ENCODE measurements at places on chromosomes 4 and X.
A peak's percentile ranks its signal among the peaks of the same experiment; 100 is the strongest.

DNA sequence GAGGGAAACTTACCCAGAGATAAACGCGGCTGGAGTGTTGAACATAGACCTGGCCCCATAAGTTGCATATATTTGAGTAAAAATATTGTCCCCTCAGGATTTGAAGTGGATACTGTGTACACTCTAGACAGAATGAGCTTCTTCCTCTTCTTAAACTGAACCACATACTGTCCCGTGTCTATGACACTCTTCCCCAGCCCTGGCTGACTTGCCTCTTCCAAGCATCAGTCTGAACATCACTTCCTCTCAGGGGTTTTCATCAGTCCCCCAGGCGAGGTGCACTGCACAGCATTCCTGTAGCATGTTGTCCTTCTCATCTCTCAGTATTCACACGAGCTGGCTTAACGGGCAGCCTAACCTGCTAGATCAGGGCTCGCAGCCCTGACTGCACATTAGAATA lies 80.5 kb upstream of the TMEM150C start:
- DNase-seq: no peak

- no peak for DNase-seq
Measured at GRCh38 chr4:84647312-84647884, 64.5 kb downstream of the CDS1 start.

- no peak for DNase-seq
Measured at GRCh38 chrX:137166591-137166990, 132.8 kb upstream of the GPR101 start.

- DNase-seq: no peak
Measured at GRCh38 chr4:6001680-6002491, 16.3 kb downstream of the C4orf50 start.

DNA sequence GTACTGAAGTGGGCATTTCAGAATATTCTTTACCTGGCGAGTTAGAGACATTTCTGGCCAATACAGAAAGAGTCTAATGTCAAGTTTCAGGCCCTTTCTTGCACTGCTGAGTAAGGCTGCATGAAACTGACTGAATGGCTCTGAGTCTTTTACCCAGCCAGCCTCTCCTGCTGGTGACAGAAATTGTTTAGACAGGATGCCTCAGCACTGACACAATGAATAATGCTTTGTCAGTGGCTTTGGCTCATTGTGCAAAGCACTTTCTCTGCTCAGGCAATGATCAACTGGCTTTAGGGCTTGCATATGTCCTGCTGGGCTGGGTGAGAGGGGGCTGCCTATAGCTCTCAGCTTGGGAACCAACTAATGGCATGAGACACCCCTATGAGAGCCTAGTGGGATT lies 45.5 kb downstream of the CLNK start:
- DNase-seq: no peak

DNA sequence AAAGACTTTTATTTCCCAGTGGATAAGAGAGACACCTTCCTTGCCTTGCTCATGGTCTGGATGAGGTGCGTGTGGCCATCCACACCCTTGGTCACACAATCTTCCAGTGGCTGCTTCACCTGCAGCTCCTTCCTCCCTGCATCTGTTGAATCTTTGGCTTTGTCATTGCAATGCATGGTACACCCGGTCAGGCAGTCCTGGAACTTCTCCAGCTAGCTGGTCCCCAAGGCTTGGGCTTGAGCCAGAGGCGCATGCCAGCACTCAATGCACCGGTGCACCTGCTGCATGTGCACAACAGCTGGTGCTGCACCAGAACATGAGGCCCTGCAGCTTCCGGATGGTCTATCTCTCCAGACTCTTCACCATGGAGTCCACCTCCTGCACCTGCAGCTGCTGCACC lies 31.7 kb downstream of the SCML1 start:
- DNase-seq: no peak

- no peak for DNase-seq
Measured at GRCh38 chr4:17773135-17773698, 8.2 kb downstream of the FAM184B start.

DNA sequence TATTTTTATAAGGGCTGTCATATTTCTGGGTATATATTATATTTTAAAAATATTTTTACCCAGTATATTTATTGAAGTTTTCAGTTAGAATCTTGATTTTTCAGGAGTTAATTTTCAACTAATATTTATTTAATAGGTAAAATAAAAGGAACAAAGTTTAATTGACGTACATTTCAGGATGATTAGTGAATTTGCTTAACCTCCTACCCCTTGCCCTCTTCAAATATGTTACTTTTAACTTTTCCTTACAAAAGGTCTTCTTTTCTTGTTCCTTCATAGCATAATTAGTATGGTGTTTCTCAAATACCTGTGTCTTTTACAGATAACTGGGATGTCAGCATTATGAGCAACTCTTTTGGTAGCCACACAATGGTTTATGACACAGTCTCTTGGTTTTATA lies 24.8 kb upstream of the MSMO1 start:
- no peak for DNase-seq

DNA sequence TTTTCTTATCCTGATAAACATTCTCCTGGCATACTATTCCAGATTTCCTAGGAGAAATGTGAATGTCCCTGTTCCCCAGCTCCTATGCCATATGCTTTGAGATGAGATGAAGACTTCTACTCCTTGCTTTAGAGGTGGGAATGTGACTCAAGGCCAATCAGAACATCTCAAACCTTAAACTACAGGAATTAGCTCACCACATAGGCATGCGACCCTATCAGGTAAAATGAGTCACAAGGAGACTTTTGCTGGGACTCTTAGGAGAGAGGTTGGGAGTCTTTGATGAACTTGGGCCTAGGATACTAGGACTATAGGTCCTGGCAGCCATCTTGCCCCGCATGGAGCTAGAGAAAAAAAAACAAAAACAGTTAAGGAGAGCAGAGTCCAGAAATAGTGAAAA lies 5.8 kb upstream of the USO1 start:
- no peak for DNase-seq

GRCh38 chr4:152522754-152523153 lies 13.1 kb downstream of the FBXW7 start:
- no peak for DNase-seq

GRCh38 chr4:6960628-6961412 lies 51.2 kb downstream of the TBC1D14 start:
- DNase-seq: no peak

GRCh38 chr4:78753091-78753490 lies 23.1 kb upstream of the BMP2K start:
- DNase-seq: no peak

DNA sequence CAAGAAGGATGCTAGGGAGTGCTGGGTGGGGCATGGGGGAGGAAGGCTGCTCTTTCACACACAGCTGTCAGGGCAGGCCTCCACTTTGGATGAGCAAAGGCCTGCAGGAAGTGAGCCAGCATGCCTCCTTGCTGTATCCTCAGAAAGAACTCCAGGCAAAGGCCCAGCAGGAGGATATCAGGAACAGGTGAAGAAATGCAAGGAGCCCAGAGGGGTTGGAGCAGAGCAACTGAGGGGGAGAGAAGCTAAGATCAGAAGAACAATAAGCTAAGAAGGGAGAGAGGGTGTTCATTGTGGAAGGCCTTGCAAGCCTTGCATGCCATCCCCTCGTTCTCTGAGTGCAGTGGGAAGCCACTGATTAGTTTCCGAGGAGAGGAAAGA lies 115.1 kb downstream of the CAMK2D start:
- DNase-seq: peak; percentile 48

- no peak for DNase-seq
Measured at GRCh38 chrX:8714164-8714563, 17.8 kb downstream of the ANOS1 start.

DNA sequence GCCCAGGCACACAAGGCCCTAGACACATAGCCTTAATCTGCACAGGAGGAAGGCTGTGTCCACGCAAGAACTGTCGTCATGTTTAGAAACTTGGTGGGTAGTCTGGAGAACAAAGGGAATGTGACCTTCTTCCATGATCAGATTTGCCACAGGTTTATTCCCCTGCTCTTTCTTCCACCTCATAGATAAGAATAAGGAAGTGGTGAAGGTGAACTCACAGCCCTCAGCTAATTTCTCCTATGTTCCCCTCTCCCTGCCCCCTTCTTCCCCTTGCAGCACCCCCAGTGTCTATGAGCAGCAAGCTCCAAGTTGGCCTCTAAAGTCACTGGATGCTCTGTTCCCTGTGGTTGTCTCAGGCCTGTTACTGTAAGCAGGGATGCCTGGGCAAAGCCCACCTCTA lies 39.8 kb upstream of the LAS1L start:
- no peak for DNase-seq

DNA sequence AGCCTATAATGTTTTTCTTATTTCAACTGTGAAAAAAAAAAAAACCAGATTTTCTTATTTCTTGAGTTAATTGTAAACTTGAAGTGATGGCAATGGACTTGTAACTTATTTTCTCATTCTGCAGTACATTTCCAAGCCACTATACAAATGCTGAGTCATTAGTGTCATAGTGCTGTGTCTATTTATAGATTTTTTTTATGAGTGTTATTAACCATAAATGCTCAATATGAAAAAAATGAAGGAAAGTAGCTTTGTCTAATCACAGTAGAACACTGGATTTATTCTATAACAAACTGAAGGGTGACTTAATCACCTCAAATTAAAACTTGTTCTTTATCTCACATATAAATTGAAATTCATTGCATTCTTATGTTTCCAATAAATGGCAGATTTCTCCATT lies 718.6 kb downstream of the CCSER1 start:
- DNase-seq: no peak

- DNase-seq: peak; percentile 60
Measured at GRCh38 chrX:40171513-40172400, 74.0 kb upstream of the BCOR start.

- DNase-seq: no peak
Measured at GRCh38 chr4:875818-876423, 50.0 kb upstream of the CPLX1 start.

- no peak for DNase-seq
Measured at GRCh38 chr4:161167539-161167938, 996.3 kb downstream of the FSTL5 start.

DNA sequence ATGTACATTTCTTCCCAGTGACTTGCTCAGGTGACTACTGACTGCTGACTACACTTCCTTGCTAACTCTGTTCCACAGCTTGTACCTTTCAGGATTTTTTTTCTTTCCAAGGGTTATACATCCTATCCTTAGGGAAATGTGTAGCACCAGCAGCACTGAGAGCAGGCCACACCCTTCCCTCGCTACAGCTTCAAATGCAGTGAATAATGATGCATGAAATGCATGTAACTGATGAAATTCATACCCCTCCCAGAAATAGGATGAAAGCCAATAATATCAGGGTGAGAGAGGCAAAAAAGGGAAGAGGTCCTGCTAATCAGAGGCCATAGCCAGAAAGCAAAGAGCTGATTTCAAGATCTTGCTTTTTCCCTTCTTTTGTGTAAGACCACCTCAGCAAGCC lies 6.2 kb upstream of the FGF16 start:
- DNase-seq: no peak

DNA sequence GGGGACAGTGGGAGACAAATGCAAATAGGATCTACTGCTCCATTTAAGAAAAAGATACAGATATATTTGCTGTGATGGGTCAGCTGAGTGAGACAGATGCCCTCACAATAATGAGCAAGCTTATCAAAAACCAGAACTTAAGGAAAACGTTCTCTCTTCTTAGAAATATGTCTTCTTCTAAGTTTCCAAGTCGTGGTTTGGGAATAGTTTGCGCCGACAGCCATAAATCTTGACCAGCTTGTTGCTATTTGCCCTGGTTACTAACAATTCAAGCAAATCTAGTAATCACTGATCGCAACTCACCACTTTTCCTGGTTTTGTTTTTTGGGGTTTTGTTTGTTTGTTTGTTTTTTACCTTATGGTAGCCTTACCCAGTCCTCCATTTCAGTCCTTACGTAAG lies 67.6 kb upstream of the GUCY1A1 start:
- DNase-seq: no peak

- no peak for DNase-seq
Measured at GRCh38 chrX:138708268-138708667, 3.2 kb downstream of the FGF13 start.

GRCh38 chrX:129158505-129158904 lies 364.8 kb downstream of the SMARCA1 start:
- DNase-seq: no peak

GRCh38 chrX:154799556-154800348 lies 5.5 kb downstream of the MPP1 start:
- DNase-seq: peak; percentile 74

GRCh38 chr4:81628489-81628888 lies 156.8 kb upstream of the RASGEF1B start:
- DNase-seq: no peak

- no peak for DNase-seq
Measured at GRCh38 chr4:16505726-16506125, 279.5 kb upstream of the TAPT1 start.

DNA sequence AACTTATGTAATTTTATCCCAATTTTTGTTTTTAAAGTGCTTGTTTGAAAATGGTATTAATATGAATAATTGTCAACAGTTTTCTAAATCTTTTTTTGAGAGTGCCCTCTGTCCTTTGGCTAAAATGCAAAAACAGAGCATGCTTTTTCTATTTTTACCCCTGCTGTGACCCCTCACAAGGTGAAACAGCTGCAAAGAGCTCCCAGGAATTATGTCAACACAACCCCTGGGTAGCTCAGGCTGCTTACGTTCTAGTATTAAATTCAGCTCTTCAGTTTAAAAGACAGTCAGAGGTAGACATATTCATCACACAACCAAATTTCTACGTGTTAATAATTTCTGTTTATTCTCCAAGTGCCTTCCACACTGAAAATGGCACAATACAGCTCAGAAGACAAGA lies 367.5 kb downstream of the PRDM5 start:
- no peak for DNase-seq

- DNase-seq: no peak
Measured at GRCh38 chr4:152705903-152706302, 26.1 kb upstream of the TMEM154 start.

DNA sequence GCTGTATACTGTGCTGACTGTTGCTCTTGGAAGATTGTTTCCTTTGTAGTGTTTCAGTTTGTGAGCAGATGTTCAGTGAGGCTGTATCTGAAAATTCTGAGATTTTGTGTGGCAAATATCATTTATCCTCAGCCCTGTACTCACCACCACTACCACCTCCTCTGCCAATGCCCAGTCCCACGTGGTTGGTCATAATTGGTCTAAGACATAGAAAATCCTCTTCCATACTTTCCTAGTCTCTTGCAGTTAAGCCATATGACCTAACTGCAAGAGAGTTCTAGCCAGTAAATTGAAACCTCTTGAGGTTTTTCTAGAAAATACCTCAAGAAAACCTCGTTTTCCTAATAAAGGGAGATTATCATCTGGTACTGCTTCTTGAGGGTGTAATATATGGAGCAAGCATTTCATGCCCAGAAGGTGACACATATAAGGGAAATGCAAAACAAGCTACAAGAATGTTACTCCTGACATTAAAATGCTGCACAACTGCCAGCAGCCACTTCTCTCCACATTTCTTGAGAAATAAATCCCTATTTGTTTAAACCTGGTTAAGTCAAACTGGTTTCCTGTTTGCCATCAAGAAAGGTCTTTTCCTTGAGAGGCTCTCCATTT lies 32.8 kb downstream of the ABCE1 start:
- DNase-seq: no peak

DNA sequence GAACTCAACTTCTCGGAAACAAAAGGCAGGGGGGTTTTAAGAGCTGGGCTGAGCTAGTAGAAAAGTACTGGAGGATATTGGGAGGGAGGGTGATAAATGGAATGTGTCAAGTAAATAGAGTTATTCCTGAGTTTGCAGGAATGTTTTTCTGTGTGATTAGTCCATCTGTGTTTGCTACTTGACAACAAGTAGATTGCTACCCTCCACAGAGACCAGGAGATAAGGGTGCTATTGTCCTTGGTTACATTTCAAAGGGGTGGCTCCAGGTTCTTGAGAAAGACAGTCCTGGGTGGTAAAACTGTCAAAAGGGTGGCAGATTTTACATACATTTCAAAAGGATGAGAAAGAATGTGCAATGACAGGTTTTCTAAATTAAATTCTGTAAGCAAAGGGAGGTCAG lies 181.2 kb upstream of the PPP3CA start:
- no peak for DNase-seq
